NCI-H2029 (cell line): ENCODE measurements at places on chromosomes 2 and 18.
A peak's percentile ranks its signal among the peaks of the same experiment; 100 is the strongest.

GRCh38 chr18:48713309-48713708 is 174.5 kb downstream of the CTIF start:
- DNase-seq: no peak

DNA sequence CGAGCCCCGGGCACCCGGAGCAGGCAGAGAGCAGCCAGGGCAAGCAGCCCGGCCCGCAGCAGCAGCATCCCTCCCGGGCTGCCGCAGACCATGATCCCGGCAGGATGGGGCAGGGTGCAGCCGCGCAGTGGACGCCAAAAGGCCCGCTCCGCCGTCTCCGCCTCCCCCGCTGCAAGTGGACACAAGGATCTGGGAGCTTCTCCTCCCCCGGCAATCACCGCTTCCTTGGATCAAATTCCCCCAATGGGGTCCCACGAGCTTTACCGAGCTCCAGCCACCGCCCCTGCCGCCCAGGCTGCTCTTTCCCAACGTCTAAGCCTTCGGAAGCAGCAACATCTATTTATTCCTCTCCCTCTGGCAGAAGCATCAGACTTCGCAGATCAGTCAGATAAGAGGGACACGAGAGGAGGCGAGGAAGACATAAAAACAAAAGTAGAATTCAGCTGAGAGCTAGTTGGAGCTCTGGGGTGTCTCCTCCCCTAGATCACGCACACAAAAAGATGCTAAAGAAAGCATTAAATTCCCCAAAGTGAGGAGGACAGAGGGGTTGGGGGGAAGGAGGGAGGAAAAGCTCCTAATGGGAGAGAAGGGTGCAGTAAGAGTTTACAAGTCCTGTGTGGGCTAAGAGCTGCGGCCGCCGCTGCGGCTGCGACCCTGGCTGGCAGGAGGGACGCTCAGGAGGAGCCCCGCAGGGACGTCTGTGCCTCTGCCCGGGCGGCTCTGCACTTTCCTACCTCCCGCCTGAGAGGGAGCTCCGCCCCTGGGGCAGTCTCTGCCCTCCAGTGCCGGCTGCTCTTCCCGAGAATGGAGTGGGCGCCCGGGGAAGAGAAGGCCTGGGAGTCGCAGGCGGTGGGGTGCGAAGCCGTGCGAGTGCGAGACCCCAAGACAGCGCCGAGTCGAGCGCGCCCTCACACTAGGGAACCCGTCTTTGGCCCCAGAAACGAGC is at the start of gene FRZB:
Gene FRZB, minus strand, starts transcription at position 177 of the 946 bp plus-strand sequence. Its CDS starts 85 bp downstream, at position 92.
- DNase-seq: peak; percentile 19

DNA sequence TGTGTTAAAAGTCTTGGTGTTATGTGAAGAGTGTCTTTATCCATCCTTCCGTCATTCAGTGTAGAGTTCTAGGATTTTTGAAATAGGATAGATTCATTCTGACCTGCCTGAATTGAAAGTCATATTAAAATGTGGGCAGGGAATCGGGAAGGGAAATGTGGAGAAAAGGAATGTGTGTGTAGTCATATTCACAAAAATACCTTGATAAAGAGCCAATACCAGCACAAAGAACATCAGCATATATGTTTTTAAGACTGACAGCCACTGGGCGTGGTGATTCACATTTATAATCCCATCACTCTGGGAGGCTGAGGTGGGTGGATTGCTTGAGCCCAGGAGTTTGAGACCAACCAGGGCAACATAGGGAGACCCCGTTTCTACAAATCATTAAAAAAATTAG is 188.1 kb downstream of the CAMKMT start:
- no peak for DNase-seq

DNA sequence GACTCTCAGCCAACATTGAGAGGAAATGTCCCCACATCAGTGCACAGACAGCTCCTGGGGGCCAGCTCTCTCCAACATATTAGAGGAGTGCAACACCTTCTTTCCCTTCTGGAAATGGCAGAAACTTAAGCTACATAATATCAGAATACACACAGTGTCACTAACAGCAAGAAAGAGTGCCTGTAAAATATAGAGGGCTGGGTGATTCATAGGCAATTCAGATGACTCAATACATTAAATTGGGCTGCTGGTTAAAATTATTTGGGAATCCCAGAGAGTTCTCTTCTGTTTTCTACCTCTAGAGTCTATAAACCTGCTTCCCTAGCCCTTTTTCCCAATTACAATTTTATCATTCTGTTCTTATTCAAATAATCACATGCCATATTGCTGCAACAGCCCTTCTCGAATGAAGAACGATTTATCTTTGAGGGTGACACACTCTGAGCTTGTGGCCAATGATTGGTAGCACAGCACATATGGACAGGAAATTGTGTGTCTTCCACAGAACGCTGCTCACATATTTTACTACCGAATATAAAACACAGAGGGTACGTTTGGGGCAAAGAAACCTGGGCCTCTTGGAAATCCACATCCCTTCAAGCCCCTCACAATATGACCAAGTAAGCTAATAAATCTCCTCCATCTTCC is 381.2 kb downstream of the MBD2 start:
- DNase-seq: no peak

- DNase-seq: no peak
These were observed 155.3 kb downstream of the ANTXR1 start for GRCh38 chr2:69168144-69168813.

GRCh38 chr2:123362671-123363440 is 662.2 kb upstream of the CNTNAP5 start:
- no peak for DNase-seq

GRCh38 chr18:64275593-64276300 is 126.9 kb upstream of the LINC00305 start:
- DNase-seq: no peak

DNA sequence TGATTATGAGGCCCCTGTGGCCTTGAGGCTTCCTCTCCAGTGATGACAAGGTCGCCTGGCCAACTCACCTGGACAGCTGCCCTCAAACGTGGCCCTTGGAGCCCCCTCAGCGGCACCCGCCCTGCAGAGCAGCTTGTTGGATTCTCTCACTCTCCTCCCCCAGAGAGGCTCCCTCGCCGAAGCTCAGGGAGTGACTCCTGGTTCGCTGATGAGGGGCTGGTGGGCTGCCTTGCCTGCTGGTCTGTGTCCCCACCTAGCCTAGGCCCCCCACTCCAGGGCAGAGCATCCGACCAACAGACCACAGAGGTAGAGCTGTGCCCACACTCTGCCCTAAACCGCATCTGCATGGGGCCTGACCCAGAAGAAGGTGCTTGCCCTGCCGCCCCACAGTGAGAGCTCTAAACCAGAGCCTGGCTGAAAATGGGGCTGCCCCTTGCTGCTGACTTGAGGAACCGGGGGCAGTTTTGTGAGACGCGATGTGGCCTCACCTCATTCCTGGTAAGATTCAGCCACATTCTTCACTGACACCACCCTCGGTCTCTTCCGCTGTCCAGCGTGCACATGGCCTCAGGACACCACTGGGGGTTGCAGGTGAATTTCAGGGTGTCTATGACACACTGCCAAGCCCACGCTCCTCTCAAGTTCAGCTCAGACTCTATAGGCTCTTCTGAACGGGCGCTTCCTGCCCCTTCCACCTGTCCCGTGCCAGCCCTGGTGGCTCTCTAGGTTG is 131.6 kb downstream of the CABLES1 start:
- DNase-seq: no peak

- DNase-seq: no peak
These were observed 3.5 kb upstream of the RFX8 start for GRCh38 chr2:101478181-101479001.

- no peak for DNase-seq
These were observed 189.8 kb downstream of the FAM210A start for GRCh38 chr18:13536578-13536977.

- no peak for DNase-seq
These were observed 136.4 kb downstream of the DYSF start for GRCh38 chr2:71589763-71590162.

DNA sequence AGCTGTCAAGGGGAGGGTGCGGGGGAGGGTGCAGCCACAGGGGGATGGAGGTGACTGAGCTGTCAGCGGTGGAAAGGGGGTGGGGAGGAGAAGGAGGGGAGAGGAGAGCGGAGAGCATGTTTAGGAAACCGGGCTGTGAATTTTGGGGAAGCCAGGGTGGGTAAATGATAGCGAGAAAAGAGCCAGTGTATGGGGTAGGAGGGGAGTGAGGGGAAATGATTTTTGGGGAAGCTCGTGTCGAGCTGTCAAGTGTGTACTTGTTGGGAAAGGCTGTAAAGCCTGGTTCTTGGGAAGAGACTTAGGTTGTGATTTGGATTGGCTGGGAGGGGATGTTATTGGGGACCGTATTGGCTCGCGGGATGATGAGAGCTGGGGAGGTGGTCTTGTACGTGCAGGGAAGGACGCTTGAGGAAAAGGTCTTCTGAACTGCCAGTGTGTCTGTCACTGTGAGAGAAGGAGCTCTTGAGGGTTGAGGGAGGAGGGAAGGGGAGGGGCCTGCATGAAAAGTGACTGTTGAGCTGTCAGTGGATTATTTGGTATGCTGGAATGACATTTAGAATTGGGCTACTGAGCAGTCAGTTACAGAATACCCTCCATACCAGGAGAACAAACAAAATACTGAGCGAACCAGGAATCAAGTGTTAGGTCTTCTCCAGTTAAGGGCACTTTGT is 1.0 kb downstream of the UBR3 start:
- peak; percentile 17 for DNase-seq

DNA sequence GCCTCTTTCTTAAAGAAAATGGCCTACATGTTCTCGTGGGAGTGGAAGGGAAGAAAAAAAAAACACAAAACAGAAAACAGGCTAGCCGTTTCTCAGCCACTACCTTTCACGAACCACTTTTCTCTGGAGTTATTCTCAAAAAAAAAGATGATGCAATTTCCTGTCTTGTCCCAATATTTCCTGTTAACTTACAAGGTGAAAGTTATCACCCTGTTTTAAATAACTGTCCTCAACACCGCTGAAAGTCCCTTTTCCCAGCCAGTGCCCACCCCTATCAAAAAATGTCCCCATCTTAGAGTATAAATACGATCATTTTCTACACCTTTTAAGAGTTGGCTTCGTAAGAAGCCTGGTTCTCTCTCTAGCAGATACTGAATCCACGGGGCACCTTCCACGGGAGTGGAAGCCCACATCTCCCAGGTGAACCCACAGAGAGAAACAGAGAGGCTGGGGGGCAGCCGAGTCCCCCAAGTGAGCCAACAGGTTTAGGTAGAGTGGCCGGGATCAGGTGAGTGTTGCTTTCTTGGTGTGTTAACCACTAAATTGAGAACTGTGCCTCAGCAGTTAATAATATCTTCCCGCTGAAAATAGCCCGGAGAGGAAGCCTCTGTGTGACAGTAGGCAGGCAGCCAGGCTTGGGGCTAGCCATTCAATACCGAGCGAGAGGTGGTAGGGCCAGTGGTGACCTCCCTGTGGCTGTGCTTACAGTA is 15.9 kb downstream of the SMAD7 start:
- DNase-seq: no peak

GRCh38 chr2:8676191-8676920 is 5.5 kb upstream of the ID2 start:
- DNase-seq: no peak

DNA sequence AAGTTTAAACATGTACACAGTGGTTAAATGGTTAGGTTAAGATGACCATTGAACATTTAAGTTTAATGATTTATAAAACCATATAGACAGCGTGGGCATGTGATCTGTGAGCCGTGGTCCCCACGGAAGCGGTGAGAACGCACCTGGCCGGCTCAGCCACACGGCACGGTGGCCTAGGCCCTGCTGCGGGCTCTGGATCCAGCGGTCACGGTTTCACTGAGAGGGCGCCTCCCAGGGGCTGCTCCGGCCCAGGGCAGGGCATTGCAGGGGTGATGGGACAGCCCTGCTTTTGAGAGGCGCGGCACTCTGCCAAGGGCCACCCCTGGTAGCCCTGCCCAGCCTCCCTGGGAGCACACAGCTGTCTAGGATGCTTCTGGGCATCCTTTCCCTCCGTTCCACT is 124.9 kb downstream of the RGPD3 start:
- no peak for DNase-seq

DNA sequence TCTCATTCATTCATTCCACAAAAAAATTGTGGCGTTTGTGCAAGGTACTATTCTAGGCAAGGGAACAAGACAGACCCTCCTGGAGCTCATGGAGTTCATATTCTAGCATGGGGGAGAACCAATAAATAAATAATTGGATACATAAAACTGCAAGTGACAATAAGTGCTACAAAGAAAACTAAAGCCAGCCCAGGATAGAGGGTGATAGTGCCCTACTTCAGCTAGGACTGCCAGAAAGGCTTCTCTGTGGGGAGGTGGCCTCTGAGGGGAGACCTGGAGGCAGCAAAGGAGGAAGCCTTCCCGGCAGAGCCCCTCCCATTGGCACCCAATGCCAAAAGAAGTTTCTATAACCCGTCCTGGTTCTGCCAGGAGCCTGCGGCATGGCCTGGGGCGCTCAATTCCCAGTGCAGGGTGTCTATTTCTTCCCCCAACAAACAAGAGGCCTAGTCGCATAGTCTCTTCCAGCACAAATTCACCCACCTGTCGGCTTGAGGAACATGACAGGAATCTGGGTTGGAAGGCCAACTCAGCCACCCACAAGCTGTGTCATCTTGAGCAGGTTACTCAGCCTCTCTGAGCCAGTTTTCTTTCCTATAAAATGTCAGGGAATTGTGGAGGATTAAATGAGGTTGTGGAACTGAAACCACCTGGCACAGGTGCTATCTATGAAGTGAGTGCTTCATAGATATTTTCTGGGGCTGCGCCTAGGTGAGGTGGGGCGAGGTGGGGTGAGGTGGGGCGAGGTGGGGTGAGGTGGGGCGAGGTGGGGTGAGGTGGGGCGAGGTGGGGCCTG is 94.3 kb downstream of the ZFP36L2 start:
- DNase-seq: no peak

DNA sequence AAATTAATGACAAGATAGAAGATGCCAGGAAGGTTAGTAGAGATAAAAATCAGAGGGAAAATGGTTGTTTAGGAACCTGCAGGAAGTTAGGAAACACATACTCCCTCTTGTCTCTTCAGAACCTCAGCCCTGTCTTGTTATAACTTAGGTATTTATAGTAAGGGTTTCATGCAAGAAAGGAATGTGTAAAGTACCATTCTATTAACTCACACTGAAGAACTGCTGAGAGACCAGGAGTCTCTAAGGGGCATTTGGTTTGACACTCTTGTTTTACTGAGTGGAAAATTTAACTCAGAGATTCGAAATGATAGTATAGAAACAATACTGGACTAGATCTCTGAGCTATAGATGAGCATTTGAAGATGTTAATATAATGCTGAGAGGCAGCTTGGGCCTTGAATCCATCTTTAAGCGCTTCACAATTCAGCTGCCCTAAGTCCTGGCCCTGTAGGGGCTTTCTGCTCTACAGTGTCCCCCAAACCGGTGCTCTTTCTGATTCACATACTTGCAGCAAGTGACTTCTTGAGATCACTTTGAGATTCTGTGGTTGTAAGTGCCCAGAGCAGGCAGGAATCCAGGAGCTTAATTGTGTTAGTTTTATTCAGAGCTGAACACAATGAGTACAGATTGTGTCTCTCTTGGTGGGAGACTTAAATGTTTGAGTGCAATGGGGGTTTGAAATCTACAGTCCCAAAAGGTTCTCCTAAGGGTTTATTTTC is 235.0 kb upstream of the RGPD4 start:
- DNase-seq: no peak

DNA sequence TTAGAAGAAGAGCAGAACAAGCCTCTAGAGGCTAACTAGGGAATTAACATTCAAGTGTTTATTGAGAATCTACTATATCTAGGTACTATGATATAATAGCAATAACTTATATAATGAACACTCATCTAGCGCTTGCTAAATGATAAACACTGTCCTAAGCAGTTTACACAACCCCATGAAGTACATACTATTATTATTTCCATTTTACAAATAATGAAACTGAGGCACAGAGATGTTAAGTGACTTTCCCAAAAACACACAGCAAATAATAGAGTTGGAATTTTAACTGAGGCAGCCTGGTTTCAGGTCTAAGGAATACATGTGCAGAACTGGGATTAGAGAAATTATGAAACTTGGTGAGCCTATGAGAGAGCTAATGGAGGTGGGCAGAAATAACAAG is 893.4 kb downstream of the CPS1 start:
- DNase-seq: no peak
